ENCODE measurements at places on chromosomes 4 and X.

GRCh38 chr4:119697887-119698393 is 69.3 kb upstream of the PDE5A start:
- no peak overlapping the region for H3K4me3 ChIP-seq
- H3K27me3 ChIP-seq: no peaks in the 10 kb centered on the region
- H3K27ac ChIP-seq: no peak overlapping the region

DNA sequence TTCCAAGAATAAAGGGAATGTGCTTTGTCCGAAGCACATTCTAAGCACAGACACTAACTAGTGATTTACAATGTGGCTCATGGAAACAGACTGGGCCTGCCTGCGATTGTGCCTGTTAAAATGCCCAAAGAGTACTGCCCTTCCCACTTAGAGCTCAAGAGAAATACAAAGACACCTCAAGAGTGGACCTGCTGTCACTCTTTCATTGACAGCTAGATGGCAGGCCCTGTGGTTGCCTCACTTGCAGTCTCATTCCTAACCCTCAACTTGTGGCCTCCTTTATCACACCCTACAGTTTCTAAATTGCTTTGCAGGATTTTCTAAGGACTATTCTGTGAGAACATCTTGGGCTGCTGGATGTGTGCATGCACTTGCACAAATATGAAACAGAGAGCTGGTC is 331.0 kb upstream of the EMCN start:
- no peaks in the 10 kb centered on the region for H3K4me1 ChIP-seq
- no peak overlapping the region for H3K27ac ChIP-seq
- no peaks in the 10 kb centered on the region for H3K36me3 ChIP-seq
- H3K27me3 ChIP-seq: peaks cover 3% of the 10 kb centered on the region
- H3K4me3 ChIP-seq: no peak overlapping the region

GRCh38 chrX:49291615-49292337 is 11.7 kb upstream of the GAGE10 start:
- no peaks in the 10 kb centered on the region for H3K4me1 ChIP-seq
- H3K27ac ChIP-seq: no peak overlapping the region
- peaks cover 2% of the 10 kb centered on the region for H3K27me3 ChIP-seq
- H3K4me3 ChIP-seq: no peak overlapping the region
- H3K36me3 ChIP-seq: no peaks in the 10 kb centered on the region
- peak; percentile 76 for DNase-seq

- H3K4me3 ChIP-seq: no peak overlapping the region
- H3K27ac ChIP-seq: no peak overlapping the region
- no peaks in the 10 kb centered on the region for H3K4me1 ChIP-seq
- no peaks in the 10 kb centered on the region for H3K27me3 ChIP-seq
- no peaks in the 10 kb centered on the region for H3K36me3 ChIP-seq
These were observed 90.3 kb upstream of the TMEM150C start for GRCh38 chr4:82652062-82652461.

DNA sequence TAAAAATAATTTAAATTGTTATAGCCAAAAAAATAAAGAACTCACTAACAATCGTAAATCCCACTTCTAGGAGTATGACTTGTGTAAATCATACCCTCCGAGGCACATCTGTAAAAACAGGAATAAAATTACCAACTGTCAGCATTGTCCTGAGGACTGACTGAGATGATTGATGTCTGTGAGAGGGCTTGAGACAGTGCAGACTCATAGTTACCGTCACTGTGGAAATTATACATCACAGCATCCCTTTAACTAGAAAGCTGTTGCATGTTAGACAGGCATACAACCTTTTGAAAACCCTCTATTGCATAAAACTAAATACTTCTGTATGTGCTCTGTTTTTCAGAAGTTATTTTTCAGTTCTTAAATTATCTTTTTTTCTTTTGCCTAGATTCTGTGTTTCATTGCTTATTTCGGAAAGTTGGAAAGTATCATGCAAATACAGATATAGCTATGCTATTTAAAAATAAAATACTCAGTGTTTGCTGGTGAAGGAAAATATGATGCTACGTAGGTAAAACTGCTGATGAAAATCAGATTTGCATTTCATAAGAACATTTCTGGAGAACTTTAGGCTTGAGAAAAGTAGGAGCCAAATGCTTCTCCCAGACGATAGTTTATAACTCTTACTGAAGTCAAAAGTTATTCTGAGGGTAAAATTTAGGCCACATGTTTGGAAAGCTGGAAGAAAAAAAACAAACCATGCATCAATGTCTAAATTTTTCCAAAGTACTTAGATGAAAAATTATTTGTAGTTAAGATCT is 13.6 kb upstream of the RBPJ start:
- no peaks in the 10 kb centered on the region for H3K27me3 ChIP-seq
- no peaks in the 10 kb centered on the region for H3K36me3 ChIP-seq
- no peak for DNase-seq
- no peak overlapping the region for H3K4me3 ChIP-seq
- H3K4me1 ChIP-seq: peaks cover under 1% of the 10 kb centered on the region

- peak overlapping the region; percentile 48 for H3K27ac ChIP-seq
- peaks cover 3% of the 10 kb centered on the region for H3K4me1 ChIP-seq
- DNase-seq: peak; percentile 65
- H3K4me3 ChIP-seq: no peak overlapping the region
These were observed 22.6 kb upstream of the RBBP7 start for GRCh38 chrX:16892504-16893362.

DNA sequence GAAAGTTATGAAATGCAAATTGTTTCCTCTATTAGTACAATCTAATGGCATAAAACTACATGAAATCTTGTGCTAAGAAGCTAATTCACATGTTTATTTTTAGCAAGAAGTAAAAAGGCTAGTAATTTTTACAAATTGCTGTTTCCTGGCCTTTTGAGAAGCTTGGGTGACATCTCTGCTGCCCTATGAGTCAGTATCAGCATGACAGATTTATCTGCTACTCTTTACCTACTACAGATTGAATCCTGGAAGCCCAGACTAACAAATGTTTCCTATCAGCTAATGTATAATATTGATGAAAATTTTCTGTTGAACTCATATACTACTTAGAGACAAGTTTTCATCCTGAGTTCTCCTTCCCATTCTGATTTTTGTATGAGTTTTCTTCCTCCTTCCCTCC is 232.4 kb downstream of the DCTD start:
- no peak for DNase-seq
- H3K4me1 ChIP-seq: peaks cover 16% of the 10 kb centered on the region
- H3K27me3 ChIP-seq: no peaks in the 10 kb centered on the region
- H3K36me3 ChIP-seq: no peaks in the 10 kb centered on the region
- H3K4me3 ChIP-seq: no peak overlapping the region
- no peak overlapping the region for H3K27ac ChIP-seq

GRCh38 chrX:7074148-7074907 is 73.2 kb upstream of the STS start:
- DNase-seq: no peak
- no peak overlapping the region for H3K4me3 ChIP-seq
- H3K27ac ChIP-seq: no peak overlapping the region
- H3K27me3 ChIP-seq: peaks cover 3% of the 10 kb centered on the region

- H3K27ac ChIP-seq: no peak overlapping the region
- no peaks in the 10 kb centered on the region for H3K27me3 ChIP-seq
- no peaks in the 10 kb centered on the region for H3K36me3 ChIP-seq
- no peak overlapping the region for H3K4me3 ChIP-seq
These were observed 87.1 kb downstream of the TBC1D19 start for GRCh38 chr4:26670903-26671537.

GRCh38 chr4:130393231-130393630 is 1297.3 kb downstream of the C4orf33 start:
- H3K4me3 ChIP-seq: no peak overlapping the region
- no peaks in the 10 kb centered on the region for H3K27me3 ChIP-seq
- H3K27ac ChIP-seq: no peak overlapping the region

GRCh38 chr4:2142630-2143427 is 83.7 kb downstream of the NAT8L start:
- peaks cover 10% of the 10 kb centered on the region for H3K4me1 ChIP-seq
- no peaks in the 10 kb centered on the region for H3K27me3 ChIP-seq
- no peak overlapping the region for H3K27ac ChIP-seq
- no peaks in the 10 kb centered on the region for H3K36me3 ChIP-seq
- no peak overlapping the region for H3K4me3 ChIP-seq
- no peak for DNase-seq

GRCh38 chr4:140993370-140993769 is 139.9 kb downstream of the RNF150 start:
- H3K36me3 ChIP-seq: no peaks in the 10 kb centered on the region
- no peaks in the 10 kb centered on the region for H3K27me3 ChIP-seq
- no peak overlapping the region for H3K4me3 ChIP-seq
- DNase-seq: no peak

DNA sequence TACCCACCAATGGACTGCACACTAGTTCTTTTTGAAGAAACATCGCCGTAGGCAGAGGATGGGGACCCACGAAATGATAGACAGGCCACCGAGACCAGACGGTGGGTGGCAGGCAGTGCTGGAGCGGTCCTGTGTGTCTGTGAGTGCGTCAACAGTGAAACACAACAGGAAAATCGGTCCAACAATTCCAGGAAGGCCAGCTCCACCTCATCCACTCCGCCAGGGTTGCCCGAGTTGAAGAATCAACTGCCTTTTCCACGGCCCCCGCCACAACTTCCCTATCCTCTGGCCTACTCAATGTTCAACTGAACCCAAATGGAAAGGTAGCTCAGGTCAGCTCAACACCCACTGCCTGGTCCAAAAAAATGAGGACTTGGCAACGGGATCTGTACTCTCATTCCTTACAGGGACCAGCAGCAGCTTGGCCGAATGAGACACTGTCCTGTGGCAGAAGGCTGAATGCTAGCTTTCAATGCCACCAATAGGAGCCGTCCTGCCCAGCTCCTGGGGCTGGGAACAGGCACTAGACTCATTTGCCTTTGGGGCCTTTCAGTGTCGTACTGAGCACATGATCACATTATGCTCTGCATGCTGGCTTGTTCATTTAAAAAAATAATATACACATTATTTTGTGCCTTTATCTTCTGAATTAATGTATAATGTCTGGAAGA is 43.5 kb downstream of the MID1 start:
- H3K27ac ChIP-seq: peak overlapping the region; percentile 94
- peak; percentile 26 for DNase-seq
- H3K36me3 ChIP-seq: peaks cover 6% of the 10 kb centered on the region
- peak overlapping the region; percentile 90 for H3K4me3 ChIP-seq
- peaks cover 2% of the 10 kb centered on the region for H3K27me3 ChIP-seq

GRCh38 chr4:169039251-169039954 is 29.3 kb upstream of the CBR4 start:
- no peak for DNase-seq
- no peaks in the 10 kb centered on the region for H3K4me1 ChIP-seq
- no peak overlapping the region for H3K4me3 ChIP-seq
- H3K36me3 ChIP-seq: peaks cover 5% of the 10 kb centered on the region
- no peak overlapping the region for H3K27ac ChIP-seq

DNA sequence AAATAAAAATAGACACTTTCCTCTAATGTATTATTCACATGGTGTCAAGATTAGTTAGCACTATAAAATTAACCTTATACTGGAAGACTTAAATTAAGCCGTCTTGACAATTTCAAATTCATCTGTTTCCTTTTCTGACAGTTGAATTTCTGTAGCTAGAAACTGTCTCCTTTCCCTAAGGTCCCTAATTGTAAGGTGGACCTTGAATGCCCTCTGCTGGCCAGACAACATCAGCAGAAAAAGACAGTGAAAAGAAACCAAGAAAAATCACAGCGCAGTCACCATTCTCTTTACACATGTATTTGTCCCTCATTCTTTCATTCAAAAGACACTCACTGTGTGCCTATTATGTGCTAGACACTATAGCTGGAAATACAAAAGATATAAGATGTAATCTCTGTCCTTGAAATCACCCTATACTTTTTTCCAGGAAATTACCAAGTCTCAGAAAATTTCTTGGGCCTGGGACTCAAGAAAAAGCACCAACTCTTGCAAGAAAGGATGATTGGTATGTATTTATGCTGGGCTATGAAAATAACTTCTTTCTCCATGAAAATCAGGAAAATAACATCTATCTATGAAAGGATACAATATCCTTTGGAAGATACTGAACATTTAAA is 32.7 kb upstream of the AMBN start:
- no peaks in the 10 kb centered on the region for H3K36me3 ChIP-seq
- no peaks in the 10 kb centered on the region for H3K4me1 ChIP-seq
- DNase-seq: peak; percentile 56
- no peak overlapping the region for H3K27ac ChIP-seq
- H3K4me3 ChIP-seq: no peak overlapping the region
- no peaks in the 10 kb centered on the region for H3K27me3 ChIP-seq

- no peaks in the 10 kb centered on the region for H3K36me3 ChIP-seq
- peaks cover 2% of the 10 kb centered on the region for H3K27me3 ChIP-seq
- no peaks in the 10 kb centered on the region for H3K4me1 ChIP-seq
- H3K27ac ChIP-seq: no peak overlapping the region
These were observed 1.8 kb downstream of the MAOB start for GRCh38 chrX:43880425-43880824.

DNA sequence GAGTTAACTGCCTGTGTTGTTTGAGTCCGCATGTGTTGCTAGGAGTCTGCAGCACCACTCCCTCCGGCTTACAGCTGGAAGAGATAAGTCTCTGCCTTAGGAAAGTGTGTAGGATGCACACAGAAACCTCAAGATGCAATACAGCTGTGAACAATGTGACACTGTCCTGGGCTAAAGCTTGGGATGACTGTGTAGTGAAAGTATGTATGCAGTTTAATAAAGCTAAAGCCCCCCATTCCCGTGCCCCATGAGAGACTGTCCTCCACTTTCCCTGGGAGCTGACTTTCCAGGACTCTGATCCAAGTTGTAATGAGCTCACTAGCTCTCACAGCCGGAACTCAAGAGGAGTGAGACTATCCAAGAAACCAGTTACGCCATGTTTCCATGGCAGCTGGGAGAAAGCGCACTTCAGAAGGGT is 156.6 kb upstream of the FTHL17 start:
- DNase-seq: no peak
- peaks cover 4% of the 10 kb centered on the region for H3K4me1 ChIP-seq
- no peaks in the 10 kb centered on the region for H3K27me3 ChIP-seq

DNA sequence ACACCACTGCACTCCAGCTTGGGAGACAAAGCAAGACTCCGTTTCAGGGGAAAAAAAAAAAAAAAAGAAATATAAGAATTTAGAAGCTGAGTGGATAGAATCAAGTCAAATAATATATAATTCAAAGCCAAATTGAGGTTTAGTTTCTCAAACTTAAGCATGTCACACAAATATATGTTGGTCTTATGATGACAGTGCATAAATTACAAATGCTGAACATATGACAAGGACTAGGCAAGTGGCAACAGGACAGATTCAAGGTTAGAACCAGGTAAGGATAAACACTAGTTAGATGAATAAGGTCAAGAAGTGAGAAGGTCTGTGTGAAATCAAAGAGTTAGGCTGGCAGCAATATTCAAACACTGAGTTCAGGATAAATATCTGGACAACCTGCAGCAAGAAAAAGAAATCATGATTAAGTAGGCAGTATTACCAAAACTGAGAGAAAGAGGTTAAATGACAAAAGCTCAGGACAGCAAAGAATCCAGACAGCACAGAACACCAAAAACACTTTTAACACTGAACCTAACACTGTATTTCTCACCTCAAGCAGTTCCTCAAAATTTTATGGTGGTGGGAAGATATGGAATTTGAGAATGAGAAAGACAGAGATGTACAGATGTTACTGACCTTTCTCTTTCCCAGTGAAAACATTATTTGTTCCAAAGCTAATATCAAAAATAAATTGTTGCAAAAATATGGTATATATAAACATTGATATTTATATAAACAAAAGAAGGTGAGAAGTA is 45.4 kb downstream of the ANKRD17 start:
- no peak overlapping the region for H3K4me3 ChIP-seq
- no peaks in the 10 kb centered on the region for H3K27me3 ChIP-seq
- DNase-seq: no peak
- H3K4me1 ChIP-seq: peaks cover 6% of the 10 kb centered on the region
- H3K27ac ChIP-seq: peak overlapping the region; percentile 10

All from endothelial cell (in vitro differentiated cells).